Left colon (tissue), 2 donors: ENCODE measurements at places on chromosomes 2 and 18. TPM values are rescaled to one million over a fixed set of nuclear protein-coding genes. Genes with fewer than 3 reads are reported as not detected.
A peak's percentile ranks its signal among the peaks of the same experiment; 100 is the strongest.

The MAB21L4 gene
- total RNA-seq: 11.8 TPM

The CAPN14 gene
- total RNA-seq: 0.47 TPM

GRCh38 chr2:97005353-97005752, 19.0 kb upstream of the FAM178B start:
- no peak for DNase-seq

DNA sequence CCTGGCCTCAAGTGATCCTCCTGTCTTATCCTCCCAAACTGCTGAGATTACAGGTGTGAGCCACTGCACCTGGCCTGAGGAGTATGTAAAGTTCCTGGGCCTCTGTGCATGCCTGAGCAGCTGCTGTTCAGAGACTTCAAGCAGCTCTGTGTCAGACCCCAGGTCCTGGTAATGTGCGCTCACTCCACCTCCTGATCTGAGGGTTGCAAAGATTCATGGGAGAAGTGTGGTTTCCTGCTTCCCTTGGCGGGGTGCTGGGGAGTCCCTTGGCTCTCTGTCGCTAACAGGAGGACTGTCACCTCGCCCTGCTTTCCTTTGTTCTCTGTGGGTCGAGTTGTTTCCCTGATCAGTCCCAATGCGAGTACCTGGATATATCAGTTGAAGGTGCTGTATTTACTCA, 8.6 kb upstream of the IL36A start:
- no peak for DNase-seq

GRCh38 chr18:6776188-6776587, 46.7 kb downstream of the ARHGAP28 start:
- DNase-seq: no peak

DNA sequence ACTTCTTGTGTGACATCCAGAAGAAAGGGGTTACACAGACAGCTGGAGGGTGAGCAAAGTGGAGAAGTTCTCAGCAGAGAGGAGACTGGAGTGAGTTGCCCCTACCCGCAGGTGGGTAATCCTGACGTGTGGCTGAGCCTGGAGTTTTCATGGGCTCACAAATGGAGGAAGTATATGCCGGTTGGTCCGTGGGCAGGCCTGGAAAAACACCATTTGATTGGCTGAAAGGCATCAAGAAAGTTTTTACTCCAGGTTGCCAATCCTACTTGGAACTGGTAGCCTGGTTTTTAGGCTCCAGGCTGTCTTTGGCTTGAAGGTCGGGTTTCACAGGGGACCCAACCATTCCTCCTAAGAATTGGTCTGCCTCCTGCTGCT, 1177.4 kb upstream of the LRRTM1 start:
- DNase-seq: no peak

The SPP2 gene
- not detected for total RNA-seq

- DNase-seq: no peak
Measured at GRCh38 chr2:217834057-217834620, 168.7 kb downstream of the TNS1 start.

GRCh38 chr2:86315084-86315483, 22.3 kb downstream of the REEP1 start:
- no peak for DNase-seq

The PRKAG3 gene
- not detected for total RNA-seq

DNA sequence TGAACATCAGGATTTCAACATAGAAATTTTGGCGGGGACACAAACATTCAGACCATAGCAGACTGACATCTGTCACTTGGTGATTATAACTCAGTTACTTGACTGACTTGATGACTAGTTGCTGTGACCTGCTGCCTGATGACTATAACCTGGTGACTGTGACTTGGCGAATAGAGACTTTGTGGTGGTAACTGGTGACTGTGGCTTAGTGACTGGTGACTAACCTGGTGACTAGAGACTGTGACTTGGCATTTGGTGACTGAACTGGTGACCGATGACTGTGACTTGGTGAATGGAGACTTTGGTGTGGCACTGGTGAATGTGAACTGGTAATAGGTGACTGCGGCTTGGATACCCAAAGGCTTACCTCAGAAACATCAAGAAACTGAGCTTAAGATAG, 563.1 kb upstream of the FAM98A start:
- no peak for DNase-seq

The WDFY1 gene
- total RNA-seq: 73.4 TPM

DNA sequence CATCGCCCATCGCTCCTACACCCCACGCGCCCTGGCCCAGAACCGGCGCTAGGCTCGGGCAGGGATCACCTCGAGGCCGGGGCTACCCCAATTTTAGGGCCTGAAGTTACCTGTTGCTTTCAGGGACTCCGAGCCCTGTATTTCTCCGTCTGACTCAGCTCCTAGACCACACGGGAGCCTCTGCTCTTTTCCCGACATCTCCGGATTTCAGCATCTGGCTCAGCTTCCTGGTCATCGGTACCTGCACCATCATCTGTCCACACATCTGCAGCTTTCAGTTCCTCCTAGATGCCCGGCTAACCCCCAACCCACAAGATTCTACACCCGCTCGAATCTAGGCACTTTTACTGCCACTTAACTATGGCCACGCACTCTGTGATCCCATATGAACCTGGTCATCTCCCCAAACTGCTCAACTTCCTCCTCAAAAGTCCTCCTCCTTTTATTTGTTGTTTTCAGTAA, 12.1 kb upstream of the HMSD start:
- no peak for DNase-seq

GRCh38 chr2:224461391-224461790, 59.5 kb upstream of the FAM124B start:
- no peak for DNase-seq

DNA sequence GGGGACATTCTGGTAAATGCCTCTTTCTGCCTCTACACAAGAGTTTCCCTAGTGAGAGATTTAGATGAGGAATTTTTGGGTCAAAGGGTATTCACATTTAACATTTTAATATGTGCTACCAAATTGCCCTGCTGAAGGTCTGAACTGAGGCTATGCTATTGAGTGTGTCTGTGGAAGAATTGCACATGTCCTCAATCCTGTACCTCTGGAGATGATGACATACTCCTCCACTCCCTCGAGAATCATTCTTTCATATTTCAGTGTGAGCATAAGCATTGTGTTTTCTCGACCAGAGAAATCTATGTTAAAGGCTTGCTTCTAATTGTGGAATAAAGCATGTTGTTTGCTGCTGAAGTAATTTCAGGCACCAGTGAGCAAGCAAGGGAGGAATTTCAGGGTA, 110.5 kb downstream of the TSN start:
- DNase-seq: no peak

DNA sequence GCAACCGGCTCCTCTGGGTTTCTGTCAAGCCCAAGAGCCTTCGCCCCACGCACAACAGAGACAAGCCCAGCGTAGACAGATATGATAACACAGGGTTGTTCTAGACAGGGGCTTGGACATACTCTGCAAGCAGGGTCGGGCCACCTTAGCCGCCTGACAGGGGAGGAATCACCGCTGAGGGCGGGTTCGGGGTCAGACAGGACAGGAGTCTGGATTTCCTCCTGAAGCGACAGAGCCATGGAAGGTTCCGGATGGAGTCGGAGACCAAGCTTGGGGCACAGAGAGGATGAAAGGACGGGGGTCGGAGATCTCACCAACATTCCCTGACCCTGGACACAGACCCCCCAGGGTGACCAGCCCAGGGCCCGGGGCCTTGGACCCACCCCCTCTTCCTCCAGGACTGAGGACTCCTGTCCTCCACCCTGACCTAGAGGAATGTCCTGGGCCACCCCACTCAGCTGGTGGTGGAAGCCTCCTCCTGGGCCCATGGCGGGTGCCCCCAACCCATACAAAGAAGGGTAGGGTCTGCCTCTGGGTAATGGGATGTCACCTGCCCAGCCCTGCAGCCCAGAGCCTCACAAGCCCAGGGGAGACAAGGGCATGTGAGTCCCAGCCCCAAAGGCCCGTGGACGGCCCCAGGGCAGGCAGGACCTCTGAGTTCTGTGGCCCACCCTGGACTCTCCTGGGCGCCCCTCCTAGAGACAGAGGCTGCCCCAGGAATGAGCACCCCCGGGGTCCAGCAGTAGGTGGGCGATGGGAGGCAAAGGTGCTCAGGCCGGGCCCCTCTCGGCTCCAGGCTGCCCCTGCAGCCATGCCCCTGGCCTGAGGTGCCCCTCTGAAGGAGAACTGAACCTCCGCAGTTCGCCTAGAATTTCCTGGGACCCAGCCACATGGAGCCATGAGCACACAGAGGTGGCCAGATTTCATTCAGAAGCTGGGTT, 44.1 kb upstream of the GPC1 start:
- peak; percentile 17 for DNase-seq

DNA sequence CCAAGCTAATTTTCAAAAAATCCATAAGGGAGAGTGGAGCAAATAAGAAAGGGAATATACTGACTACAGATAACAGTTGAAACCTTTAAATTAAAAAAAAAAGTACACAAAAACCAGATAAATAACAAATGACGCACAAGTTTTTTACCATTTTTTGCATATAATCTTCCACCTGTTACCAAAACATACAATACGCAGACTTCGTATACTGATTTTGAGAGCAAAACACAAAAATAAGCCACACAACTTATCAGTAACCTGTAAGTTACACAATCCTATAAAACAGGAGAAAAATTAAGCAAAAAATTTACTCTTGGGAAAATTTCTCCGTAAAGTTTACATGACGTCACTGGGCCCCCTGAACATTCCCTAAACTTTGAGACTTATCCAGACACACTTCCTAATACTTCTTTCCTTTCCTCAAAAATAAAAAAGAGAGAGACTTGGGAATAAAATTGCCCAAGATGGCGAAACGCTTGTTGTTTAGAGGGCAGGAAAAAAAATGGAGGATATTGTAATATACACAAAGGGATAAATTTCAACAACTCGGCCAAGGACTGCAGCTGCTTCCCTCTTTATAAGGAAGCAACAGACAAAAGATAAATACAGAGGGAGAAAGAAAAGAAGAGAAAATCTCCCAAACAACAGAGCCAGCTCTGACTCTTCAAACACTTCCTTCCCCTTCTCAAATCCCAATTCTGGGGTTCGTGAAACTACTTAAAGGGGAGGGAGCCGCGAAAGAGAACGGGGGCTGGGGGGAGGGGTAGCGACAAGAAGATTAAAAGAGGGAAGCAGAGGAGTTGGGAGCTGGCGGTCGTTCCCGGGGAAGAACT, 1.6 kb downstream of the BAZ2B start:
- DNase-seq: no peak

- no peak for DNase-seq
Measured at GRCh38 chr2:68231061-68231372, 21.3 kb downstream of the PPP3R1 start.

DNA sequence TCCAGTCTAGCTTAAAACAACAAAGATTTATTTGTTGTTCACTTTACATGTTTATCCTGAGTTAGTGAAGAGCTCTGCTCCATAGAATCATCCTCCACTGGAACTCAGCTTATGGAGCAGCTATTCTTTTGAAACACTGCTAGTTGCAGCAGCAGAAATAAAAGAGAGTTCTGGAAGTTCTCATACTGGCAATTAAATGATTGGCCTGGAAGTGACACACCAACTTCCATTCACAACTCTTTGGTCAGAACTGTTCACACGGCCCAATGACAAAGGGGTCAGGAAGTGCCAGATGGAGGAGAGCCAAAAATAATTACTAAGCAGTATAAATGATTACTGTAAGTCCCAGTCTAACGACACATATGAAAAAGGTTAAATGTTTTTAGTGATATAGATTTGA, 39.1 kb downstream of the FBXO11 start:
- DNase-seq: no peak

DNA sequence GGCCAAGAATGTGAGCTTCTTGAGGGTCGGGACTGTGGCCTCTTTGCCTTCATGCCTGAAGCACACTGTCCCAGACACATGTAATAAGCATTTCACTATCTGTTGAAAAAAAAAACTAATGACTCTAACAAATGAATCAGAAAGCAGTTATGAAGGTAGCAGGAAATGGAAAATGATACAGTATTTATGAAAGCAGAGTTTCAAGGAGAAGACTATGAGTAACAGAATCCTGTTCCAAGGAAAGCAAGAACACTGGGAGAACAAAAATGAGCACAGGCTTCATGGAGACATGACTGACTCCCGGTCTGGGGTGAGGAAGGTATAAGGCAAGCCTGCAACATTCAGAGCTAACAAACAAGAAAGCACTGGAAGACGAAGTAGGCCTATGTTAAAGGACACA, 190.8 kb downstream of the RNF152 start:
- no peak for DNase-seq

GRCh38 chr2:95061119-95061512, 35.6 kb downstream of the MAL start:
- DNase-seq: no peak

GRCh38 chr2:64862623-64863022, 126.6 kb upstream of the SLC1A4 start:
- no peak for DNase-seq

GRCh38 chr2:101766871-101767739, 69.6 kb downstream of the MAP4K4 start:
- no peak for DNase-seq

DNA sequence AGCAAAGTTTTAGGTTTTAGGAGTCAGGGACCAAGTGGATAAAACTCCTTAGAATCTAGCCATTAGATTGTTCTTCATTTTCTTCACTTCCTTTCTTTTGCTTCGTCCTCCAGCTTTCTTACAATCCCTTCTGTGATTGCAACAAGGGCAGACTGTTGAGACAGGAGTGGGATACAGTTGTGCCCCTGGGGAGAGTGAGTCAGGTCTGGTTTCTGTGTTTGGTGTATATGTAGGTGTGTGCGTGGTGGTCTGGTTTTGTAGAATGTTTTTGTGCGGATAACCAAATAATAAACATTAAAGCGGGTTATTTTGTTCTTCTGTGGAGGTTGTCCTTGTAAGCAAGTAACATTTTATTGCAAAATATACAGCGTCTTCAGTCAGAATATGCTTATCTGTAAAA, 7.3 kb downstream of the INSIG2 start:
- no peak for DNase-seq

The LYG2 gene
- not detected for total RNA-seq

DNA sequence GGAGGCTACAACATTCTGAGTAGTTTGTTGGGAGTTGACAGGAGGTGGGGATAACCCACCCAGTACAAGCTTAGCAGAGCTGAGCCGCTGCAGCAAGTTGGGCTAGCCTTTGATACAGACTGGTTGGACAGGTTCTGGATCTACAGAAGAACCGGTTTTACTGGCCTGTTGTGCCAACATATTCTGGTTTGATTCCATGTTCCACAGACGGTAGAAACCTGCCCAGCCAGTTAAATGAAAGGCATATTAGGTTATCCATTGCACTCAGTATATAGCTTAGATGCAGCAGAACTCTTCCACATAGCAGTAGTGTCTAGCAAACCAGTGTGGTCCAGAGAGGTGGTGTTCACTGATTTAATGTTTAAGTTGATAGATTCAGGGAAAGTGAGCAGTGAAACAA, 19.3 kb upstream of the RBBP8 start:
- DNase-seq: peak; percentile 66

- no peak for DNase-seq
Measured at GRCh38 chr2:226767056-226767813, 32.4 kb downstream of the IRS1 start.
